ENCODE measurements at places on chromosomes 7 and 10.

- no peak for DNase-seq
These were observed 31.3 kb downstream of the CH25H start for GRCh38 chr10:89175816-89176215.

DNA sequence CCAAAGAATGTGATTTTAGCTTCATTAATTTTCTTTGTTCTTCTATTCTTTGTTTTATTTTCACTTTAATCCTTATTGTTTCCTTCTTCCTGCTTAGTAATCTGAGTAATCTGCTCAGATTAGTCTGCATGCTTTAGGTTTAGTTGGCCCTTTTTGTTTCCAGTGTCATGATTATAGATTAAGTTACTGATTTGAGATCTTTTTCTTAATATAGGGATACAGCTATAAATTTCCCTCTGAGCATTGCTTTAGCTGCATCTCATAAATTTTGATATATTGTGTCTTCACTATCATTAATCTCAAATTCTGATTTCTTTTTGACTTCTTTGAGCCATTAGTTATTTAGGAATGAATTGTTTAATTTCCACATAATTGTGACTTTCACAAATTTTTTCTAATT, 6.2 kb downstream of the NET1 start:
- no peak for DNase-seq

DNA sequence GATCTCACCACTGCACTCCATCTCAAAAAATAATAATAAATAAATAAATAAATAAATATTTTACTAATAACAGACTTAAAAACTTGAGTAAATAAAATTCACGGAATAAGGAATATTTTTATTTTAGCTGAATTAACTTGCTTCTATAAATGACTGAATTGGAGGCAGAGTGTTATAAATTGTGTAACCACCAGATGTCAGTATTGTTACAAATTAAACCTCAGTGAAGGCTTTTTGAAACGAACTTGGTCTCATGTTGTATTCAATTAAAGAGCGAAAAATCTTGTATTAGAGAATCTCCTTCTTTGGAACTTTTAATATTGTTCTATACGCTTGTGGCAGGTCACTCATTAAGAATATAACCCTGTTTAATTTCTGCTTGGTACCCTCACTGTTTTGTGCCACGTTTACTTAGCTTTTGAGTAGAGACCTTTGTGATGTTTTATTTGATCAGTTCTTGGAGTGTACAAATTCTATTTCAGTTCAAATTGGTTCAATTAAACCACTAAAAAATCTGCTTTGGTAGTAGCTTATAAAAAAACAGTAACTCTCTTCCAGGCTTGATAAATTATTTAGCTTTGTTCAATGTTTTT, 45.6 kb upstream of the SCIN start:
- peak; percentile 10 for DNase-seq

- DNase-seq, result no peak
These were observed 134.6 kb upstream of the TRIM24 start for GRCh38 chr7:138325434-138325833.

- no peak for DNase-seq
These were observed 64.7 kb upstream of the CTTNBP2 start for GRCh38 chr7:117937753-117938483.

- DNase-seq, result no peak
These were observed 402.9 kb downstream of the MAGI2 start for GRCh38 chr7:79050603-79051002.

GRCh38 chr7:82851121-82851520, 311.6 kb downstream of the PCLO start:
- peak; percentile 7 for DNase-seq

DNA sequence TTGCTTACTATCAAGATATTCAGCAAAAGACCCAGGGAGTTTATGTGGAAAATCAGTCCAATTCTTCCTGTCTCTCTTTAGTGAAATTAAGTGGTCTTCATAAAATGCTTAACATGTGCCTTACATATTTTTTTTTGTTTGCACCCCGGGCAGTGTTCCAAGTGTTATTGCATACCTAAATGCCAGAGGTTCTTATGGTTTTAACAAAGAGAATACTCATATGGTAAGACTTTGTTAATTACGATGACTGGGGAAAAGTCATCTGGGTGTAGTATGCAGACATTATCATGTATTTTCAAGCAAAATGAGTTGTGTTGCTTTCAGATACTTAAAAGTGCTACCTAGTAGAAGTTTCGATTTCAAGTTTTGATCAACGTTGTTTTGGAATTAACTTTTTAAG, 82.6 kb downstream of the PRKG1 start:
- peak; percentile 20 for DNase-seq

DNA sequence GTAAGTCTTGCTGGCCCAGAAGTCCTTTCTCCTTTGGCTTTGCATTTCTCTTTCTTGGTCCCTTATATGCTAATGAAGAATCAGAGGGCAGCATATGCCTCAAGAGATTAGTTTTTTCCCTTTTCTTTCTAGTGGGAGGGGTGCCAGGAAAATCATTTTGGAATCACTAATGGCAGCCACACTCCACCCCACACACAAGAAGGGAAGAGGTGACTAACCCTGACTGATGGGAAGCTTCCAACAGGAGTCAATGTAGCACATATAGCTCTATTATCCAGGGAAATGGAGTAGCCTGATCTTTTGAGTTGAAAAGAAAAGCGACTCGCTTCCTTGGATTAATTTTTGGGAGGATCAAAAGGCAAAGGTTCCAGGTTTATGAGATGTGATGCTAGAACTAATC, 225.3 kb downstream of the KIF20B start:
- DNase-seq, result no peak

GRCh38 chr7:1144269-1144771, 15.7 kb downstream of the ZFAND2A start:
- DNase-seq, result peak; percentile 21

GRCh38 chr7:112699725-112700513, 90.3 kb downstream of the TMEM168 start:
- DNase-seq, result no peak

DNA sequence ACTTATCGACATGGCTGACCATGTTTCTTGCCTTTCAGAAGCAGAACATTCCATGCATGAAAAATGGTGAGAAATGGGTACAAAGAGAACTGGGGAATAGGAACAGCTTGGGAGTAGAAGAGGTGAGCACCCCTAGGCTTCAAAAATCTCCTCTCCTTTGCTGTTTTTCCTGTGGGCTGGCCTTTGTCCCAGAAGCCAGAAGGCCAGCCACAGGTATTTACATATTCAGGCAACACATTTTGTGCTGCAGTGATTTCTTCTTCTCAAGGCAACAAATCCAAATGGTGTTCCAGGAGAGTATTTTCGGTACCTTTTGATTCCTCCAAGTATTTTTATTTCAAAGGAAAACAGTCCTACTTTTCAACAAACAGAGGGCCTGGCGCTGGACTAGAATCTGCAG, 31.1 kb downstream of the ADARB2 start:
- no peak for DNase-seq

GRCh38 chr7:141837683-141838082, 3.6 kb downstream of the PRSS37 start:
- no peak for DNase-seq

- no peak for DNase-seq
These were observed 141.3 kb upstream of the MINDY3 start for GRCh38 chr10:16001581-16001980.

GRCh38 chr10:106284802-106285587, 879.5 kb downstream of the SORCS1 start:
- no peak for DNase-seq

DNA sequence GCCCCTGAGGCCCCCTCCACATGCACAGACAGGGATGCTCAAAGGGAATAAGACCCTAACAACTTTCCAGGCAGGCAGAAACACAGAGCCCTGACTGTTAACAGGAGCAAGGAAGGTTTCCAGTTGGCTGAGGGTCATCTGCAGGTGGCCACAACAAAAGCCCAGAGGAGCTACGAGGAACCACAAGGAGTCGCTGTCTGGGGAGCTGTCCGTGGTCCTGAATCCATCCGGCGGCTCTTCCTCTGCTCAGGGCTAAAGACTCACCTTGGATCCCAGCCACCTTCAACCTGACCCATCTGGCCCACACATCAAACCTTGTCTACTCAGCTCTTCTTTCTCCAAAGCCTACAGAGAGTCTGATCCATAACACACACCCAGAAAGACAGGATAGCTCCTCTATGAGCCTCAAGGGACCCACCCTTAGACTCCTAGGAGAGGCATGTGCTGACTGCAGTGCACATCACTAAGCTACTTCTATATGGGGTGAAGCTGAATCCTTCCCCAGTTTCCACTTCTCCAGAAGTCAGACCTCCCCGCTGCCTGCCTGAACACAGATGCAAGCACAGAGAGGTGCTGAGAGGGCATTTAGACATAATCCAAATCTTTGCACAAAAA, 104.0 kb downstream of the SLIT1 start:
- DNase-seq, result no peak

DNA sequence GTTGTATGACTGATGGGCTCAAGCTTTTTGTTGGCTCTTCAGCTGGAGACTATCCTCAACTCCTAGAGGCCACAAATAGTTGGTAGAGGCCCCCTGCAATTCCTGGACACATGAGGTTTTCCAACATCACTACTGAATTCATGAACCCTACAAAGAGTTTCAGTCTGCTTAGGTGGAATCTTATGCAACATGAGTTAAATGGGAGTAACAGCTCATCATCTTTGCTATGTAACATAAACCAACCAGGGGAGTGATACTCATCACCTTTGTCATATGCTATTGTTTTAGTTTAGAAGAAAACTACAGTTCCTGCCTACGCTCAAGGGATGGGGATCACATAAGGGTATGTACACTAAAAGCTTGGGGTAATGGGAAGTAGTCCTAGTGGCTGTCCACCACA, 729.4 kb downstream of the SORCS1 start:
- no peak for DNase-seq

DNA sequence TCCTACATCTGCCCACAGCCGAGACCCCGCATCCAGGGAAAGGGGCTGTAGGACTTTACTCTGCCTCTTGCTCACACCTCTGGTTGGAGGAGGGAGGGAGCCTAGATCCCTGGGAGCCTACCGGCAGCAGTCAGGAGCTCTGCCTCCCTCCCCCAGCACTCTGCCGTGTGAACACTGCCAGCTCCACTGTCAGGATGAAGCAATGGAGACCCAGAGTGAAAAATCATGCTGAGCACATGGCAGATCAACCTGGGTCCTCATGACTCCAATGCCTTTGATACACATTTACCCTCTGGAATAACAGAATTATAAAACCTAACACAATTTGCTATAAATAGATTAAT, 477.7 kb downstream of the TNS3 start:
- no peak for DNase-seq
